Omental fat pad (tissue), 4 donors: ENCODE measurements at places on chromosomes 1 and 21. TPM values are rescaled to one million over a fixed set of nuclear protein-coding genes. Genes with fewer than 3 reads are reported as not detected.

DNA sequence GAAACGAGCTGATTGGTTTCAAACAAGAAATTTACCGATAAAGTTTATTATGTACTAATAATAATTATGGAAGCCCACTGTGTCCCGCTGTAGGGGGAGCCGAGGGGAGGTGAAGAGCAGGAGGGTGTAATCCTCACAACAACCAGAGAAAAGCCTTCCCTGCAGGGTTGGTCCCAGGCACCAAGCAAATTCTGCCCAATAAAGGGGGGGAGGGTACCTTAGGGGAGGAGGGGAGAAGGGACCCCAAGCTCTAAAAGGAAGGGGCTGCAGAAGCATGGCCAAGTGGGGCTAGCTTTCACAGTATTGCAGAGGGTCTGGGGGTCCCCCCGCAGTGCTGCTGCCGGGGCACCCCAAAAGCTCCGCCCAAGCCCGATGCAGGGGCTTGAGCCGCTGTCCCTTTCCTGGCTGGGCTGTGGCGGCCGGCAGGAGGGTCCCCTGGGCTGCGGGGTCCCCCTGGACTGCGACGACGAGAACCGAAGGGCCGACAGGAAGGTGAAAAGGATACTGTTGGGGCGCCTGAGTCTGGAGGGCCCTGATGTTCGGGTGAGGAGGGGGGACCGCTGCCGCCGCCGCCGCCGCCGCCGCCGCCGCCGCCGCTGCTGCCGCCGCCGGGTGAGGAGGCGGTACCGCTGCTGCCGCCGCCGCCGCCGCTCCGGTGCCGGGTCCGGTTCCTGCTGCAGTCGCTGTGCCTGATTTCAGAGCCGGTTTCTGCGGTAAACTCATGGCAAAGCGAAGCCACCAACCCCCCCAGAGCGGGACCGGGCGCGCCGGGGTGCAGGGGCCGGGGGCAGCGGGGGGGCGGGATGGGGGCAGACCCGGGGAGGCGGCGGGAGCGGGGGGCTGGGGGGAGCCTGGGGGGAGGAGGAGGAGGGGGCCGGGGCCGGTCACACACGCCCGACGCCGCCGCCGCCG is 771 bp downstream of the EIF4G3 start:
- no peak for DNase-seq

- DNase-seq: no peak
These were observed 14.1 kb downstream of the ADGRB2 start for GRCh38 chr1:31749785-31750735.

- DNase-seq: no peak
These were observed 101.1 kb downstream of the ADARB1 start for GRCh38 chr21:45175326-45176095.

DNA sequence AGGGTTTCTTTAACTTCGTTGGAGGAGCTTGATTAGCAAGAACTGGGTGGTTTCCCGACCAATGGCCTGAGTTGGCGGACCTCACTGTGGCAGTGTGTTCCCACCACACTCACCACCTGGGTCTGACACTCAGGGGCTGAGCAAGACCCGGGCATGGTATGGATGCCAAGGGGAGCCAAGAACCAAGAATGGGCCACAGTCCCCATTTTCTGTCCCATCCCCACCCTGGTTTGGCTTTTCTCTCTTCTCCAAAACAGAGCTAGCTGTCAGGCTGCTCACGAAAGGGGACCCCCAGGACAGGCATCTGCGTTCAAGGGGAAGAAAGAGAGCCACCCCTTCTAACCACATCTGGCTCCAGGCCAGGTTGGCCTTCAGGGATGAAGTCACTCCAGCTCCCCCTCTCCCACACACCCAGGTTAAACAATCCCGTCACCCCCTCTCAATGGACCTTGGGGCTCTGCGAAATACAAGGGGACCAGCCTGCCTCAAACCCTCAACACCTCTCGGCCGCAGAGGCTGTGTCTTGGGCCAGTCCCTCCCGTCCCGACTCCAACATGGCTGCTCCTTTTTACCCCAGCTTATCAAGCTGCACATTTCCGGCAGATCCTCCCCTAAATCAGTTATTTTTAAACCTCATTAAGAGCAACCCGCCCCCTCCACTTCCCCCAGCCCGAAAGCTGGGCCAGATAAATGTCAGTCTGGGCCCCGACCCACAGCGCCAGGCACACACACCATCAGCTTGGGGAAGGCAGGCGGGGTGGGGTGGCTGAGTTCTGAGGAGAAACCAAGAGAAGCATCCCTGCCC is 3.4 kb downstream of the TAGLN2 start:
- DNase-seq: no peak

- DNase-seq: no peak
These were observed 166.5 kb downstream of the PGBD5 start for GRCh38 chr1:230259621-230260020.

DNA sequence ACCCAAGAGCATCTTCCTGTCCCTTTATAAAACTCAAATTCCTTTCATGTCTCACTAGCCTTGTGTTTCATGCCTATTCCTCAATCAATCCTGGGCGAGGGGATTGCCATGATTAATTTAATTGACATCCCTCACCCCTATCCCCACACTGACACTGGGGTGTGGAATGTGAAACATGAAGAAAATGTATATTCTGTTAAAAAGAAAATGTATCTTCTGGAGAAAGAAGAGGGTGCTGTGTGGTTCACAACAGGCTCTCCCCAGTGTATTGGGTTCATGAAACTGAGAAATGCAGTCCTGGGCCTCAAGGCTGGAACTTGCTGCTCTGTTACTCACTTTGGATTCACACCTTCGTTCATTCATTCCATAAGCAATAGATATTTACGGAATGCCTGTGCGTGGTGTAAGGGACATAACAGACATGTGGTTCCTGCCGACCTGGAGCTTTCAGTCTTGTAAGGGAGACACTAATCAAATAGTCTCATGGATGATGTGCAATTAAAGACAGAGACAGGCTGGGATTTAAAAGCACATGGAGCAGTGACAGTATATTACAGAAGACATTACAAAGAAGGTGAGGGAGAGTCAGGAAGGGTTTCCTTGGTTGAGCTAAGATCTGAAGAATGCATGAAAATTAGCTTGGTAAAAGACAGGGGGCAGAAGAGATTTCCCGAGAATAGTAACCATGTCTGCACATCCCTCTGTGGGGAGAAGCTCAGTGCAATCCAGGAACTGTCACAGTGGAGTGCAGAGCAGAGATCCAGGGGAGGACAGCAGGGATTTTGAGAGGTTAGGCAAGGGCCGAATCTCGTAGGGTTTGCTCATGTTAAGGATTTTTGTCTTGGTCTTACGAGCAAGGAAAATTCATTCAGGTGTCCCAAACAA is 32.1 kb downstream of the SERTAD4 start:
- no peak for DNase-seq

DNA sequence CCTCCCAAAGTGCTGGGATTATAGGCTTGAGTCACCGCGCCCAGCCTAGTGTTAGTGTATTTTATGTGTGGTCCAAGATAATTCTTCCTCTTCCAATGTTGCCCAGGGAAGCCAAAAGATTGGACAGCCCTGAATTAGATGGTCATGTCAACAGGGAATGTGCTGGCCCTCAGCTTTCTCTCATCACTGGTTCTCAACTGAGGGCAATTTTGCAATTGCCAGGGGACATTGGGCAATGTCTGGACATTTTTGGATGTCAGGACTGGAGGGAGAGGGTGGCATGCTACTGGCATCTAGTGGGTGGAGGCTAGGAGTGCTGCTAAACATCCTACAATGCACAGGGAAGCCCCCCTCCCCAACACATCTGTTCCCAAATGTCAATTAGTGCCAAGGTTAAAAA is 95.0 kb downstream of the LAMC2 start:
- no peak for DNase-seq

DNA sequence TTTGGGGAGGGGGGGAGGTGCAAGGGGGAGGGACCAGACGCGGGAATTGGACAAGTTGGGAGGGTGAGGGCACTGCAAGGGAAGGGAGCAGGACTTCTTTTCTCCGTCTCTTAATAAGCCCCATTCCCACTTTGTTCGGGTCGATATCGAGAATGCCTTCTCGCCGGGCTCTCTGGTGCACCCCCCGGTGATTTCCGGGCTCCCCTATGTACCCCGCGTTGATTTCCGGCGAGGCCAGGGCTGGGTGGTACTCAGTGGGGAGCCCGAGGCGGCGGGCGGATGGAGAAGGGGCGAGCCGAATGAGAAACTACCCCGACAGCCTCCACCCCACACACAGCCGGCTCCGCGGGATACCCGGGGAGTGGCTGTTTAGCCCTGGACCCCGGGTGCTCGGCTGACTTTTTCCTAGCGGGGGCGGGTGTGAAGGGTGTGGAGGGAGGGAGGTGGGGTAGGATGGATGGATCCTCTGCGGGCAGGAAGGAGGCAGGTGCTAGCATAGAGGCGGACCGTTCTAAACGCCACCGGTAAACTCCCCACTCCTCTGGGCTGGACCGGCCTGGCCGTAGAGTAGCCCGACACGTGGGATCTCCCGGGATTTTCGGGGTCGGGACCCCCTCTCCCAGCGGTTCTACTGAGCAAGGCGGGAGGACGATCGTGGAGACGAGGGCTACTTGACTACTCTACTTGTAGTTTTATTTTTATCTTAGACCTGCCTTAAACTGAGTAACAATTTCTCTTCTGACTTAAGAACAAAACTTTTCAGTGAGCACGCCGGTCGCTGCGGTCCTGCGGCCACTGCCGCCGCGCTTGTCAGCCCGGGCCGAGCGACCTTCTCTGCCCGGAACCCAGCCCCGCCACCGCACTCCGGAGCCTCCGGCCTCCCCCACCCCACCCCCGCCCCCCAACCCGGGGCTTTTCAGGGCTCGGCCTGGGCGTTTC is 1.0 kb downstream of the RNF220 start:
- no peak for DNase-seq

- DNase-seq: no peak
These were observed 66.5 kb upstream of the KCNJ6 start for GRCh38 chr21:37982496-37983318.

DNA sequence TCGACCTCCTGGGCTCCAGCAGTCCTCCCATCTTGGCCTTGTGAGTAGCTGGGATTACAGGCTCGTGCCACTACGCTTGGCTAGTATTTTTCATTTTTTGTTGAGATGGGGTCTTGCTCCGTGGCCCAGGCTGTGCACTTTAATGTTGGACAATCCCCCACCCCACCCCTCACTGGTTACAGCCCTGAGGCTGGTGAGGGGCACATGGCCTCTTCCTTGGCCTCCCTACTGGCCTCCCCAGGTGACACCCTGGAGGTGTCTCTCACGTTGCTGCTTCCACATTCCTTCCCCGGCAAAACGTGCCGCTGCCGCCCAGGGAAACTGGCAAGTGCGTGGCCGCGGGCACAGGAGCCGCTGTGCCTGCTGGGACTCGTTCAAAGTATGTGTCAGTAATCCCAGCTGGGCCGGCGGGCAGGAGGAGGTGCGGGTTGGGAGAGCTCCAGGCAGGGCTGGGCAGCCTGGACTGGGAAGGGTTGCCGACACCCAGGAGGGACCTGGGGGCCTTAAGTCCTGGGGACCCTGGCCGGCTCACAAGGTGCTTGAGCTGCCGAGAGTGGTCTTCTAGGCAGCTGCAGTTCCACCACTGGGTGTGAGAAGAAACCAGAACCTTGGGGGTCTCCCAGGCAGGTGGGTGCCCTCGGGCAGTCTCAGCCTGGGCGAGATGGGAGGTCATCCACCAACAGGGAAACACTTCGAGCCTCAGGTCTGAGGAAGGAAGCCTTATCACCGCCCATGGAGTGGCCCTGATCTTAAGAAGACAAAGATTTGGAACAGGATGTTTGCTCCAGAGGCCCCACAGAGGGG is 6.5 kb downstream of the WNT3A start:
- no peak for DNase-seq

GRCh38 chr1:219687779-219688178 is 74.9 kb upstream of the ZC3H11B start:
- DNase-seq: no peak

DNA sequence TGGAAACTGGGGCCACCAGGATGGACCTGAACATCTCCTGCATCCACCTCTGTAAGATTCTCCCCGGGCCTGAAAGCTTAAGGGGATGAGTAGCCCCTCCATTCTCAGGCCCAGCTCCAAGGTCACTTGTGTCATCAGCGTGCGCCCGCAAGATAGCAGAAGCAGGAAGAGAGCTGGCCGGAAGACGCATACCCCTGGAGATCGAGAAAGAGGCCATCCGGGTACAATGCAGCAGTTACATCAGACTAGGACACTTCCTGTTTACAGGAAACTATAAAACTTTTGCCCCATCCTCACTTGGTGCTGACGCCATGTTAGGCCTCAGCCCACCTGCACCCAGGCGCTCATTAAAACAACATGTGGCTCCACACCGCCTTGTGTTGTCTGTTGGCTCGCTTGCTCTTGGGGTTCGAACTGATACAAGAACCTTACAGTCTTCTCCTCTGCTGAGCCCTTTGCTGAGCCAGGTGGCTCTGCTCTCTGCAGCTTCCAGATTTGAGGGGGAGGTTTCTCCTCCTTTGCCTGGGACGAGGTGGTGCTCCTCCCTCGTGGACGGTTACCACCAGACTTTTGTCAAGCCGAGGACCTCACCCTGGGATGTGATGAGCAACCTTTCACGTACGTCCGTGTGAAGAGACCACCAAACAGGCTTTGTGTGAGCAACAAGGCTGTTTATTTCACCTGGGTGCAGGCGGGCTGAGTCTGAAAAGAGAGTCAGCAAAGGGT is 277.5 kb upstream of the C1orf174 start:
- DNase-seq: no peak

The MYBPH gene
- 0.37 TPM for total RNA-seq

The KCNN3 gene
- 0.24 TPM for total RNA-seq

The SGIP1 gene
- 1.9 TPM for total RNA-seq

The HLX gene
- total RNA-seq: 46.7 TPM
